Stimulated activated CD4-positive, alpha-beta T cell treated with anti-CD3 and anti-CD28 coated beads, TNF-alpha, amount 100 ng/mL, for 4 hours (primary cell): ENCODE measurements at places on chromosomes 5 and 9.

GRCh38 chr5:37859805-37860204 lies 20.0 kb upstream of the GDNF start:
- no peak for DNase-seq

GRCh38 chr9:123715258-123715657 lies 214.7 kb downstream of the DENND1A start:
- no peak for DNase-seq

- DNase-seq = no peak
Observed at GRCh38 chr5:95873351-95873750, 50.8 kb upstream of the GLRX start.

DNA sequence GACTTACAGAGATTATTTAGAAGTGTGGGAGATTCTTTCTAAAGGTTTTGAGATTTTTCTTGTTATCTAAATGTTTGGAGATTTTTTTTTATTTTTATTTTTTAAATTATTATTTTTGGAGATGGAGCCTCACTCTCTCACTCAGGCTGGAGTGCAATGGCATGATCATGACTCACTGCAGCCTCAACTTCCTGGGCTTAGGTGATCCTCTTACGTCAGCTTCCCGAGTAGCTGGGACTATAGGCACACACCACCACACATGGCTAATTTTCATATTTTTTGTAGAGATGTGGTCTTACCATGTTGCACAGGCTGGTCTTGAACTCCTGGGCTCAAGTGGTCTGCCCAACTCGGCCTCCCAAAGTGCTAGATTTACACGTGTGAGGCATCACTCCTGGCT lies 694.5 kb downstream of the TLE1 start:
- DNase-seq = no peak

DNA sequence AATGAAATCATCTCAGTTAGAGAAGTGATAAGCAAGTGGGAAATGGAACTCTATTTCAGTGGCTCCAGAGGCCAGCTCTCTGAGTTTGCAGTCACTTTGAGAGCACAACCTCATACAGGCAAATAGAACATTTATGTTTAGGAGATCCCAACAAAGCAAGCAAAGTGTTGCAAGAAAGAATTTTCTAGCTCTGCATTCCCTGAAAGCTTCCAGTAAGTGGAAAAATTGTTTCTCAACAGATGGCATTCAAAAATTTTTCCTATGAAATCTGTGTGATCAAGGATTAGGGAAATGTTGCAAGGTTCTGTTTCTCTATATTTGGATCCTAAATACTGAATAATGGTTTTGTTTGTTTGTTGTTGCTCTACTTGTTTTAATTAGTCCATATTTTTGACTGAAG lies 764.2 kb upstream of the ZNF608 start:
- no peak for DNase-seq

- DNase-seq = no peak
Observed at GRCh38 chr5:38607396-38607795, 51.0 kb upstream of the LIFR start.

- DNase-seq = peak; percentile 65
Observed at GRCh38 chr9:37753489-37754190, at the start of gene TRMT10B. TSS of gene TRMT10B (plus strand) at chr9:37753805. CDS start at chr9:37761932, 8,127 bp downstream.
